ENCODE measurements at places on chromosomes 3 and 15. TPM values are rescaled to one million over a fixed set of nuclear protein-coding genes. Genes with fewer than 3 reads are reported as not detected.
A peak's percentile ranks its signal among the peaks of the same experiment; 100 is the strongest.

Gene ITGB5
- polyA plus RNA-seq: 21.0 TPM

DNA sequence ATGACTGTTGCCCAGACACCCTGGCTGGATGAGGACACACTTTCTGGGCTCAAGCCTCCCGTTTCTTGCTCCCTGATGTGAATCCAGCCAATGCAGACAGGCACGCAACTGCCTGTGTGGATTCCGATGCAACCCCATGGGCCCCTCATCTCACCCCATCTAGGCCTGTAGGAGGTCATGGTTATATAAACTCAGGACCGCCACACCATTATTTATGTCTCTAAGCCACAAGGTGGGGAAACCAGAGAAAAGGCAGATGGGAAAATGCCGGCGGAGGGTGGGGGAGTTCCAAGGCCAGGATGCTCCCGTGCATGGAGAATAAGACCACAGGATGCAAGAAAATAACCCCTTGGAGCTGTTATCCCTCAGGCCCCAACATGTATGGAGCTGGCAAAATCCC lies 2.0 kb downstream of the MESP1 start:
- no peak for DNase-seq

DNA sequence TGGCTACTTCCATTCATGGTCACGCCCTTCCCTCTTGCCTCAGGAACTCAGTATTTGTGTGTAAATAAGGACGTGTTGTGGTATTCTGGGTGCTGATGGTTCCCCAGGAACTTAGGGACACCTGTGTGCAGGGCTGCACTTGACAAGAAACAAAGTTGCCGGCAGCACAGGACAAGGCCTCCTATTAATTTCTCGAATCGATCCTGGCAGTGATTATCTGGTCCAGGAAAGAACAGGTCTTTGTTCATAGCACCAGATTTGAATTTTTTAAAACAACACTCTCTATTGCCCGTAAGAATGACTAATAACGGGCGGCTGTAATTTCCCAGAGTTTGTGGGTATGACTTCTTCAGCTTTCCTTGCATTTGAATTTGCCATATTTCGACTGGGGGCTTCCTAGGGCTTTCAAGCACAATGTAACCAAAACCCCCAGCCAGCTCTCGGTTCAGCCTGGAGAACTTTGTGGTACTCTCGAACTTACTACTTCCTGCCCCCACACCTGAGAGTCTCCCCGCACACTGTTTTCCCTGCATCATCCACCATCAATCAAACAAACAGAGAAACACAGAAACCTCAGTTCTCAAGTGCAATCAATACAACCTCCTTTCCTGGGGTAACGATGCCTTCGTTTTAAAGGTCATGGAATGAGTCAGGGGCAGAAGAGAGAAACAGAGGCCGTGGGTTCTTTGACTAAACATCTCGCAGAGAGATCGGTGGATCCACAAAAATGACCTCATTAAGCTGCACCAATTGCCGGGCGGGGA lies 241.7 kb upstream of the ICE2 start:
- no peak for DNase-seq

Gene QTRT2
- polyA plus RNA-seq: 5.3 TPM

- no peak for DNase-seq
Observed at GRCh38 chr3:18723206-18723810, 298.2 kb upstream of the SATB1 start.

DNA sequence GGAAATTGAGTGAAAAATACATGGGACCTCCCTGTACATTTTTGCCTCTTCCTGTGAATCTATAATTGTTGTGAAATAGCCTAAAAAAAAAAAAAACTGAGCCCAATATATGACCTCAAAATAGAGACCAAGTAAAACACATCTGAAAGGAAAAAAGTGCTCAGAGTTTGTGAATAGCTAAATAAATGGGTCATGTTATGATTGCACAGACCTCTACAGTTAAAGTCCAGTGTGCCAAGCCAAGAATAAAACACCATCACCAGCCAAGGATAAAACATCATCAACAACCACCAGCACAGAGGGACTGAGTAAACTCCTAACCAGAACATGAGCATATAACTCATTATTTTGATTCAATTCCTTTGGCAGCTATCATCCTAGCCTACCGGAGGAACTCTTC lies 115.6 kb upstream of the AGTR1 start:
- no peak for DNase-seq

Gene DUOXA2
- 0.98 TPM for polyA plus RNA-seq

GRCh38 chr15:100951965-100952364 lies 32.8 kb downstream of the LRRK1 start:
- no peak for DNase-seq

DNA sequence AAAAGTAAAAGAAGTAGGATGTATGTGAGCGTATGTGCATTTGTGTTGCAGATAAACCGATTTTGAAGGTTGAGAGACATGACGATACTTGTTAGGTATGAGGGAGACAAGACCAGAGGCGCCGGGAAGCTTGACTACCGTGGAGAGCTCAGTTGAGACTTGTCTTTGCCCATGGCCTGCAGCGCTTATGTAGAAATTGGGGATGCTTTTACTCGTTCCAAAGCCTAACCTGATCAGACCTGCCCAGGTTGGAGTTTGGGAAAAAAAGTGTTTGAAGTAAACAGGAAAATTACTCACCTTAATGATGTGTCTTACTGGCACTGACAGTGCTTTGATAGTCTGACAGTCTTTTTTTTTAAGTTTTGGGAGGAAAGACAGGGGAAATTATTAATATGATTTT lies 202.8 kb downstream of the TP63 start:
- no peak for DNase-seq

- DNase-seq: peak; percentile 78
Observed at GRCh38 chr3:143529018-143529478, 319.2 kb downstream of the SLC9A9 start.

Gene PLXND1
- polyA plus RNA-seq: 168 TPM

Gene PP2D1
- polyA plus RNA-seq: not detected

Gene PLS1
- 9.3 TPM for polyA plus RNA-seq

DNA sequence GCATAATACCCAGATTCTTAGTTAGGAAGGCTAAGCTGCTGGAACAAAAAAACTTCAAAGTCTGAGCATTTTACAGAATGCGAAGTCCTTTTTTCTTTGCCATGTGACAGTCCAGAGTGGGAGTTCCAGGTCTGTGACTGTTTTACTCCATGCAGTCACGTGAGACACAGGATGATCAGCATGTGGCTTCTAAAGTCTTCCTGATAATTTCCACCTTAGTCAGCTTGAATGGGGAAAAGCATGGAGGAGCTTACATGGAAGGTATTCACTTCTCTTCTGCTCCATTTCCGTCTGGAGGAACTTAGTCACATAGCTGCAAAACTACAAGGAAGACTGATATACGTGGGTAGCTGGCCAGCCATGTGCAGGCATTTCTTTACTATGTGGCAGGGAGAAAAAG lies 1.7 kb downstream of the SNTN start:
- DNase-seq: no peak

DNA sequence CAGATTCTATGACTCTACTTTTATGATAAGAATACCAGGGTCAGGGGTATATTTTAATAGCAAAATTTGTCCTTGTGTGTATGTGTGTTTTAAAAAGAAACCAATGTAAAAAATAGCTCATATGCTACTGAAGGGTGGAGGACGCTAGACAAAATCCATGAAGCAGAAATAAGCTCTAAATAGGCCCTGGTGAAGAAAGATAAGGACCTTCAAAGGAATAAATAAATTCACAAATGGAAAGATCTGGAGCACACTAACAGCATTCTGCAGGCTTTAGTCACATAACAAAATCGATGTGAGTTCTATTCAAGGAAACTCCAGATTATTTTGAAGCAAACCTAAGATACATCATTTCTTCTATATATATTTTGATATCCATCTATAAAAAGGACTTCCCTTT lies 27.2 kb upstream of the ATP11B start:
- no peak for DNase-seq

Gene PRSS50
- 0.08 TPM for polyA plus RNA-seq

DNA sequence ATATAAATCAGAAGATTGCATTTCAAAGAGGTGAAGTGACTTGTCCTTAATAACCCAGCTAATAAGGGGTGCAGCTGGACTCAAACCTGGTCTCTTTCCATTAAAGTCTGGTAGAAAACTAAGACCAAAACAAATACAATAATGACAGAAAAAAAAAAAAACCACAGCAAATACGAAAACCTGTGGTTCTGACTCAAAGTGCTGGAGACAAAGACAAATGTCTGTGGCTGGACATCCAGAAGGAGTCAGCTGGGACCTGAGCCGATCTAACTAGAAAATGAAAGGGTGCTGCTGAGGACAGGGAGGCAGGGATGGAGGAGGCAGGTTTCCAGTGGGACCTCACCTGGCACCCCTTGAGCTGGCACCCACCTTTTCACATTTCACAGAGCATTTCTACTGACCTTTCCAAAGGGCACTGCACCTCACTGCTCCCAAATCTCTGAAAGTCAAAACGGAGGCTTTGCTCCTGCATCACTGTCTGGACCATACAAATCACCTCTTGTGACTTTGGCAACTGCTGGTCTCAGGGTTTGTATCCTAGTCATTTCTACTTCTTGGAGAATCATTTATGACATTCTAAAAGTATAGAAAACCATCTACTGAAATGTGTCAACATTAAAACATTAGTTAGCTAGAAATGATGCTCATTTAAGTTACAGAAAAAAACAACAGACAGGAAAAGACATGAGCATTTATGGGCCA lies 61.7 kb downstream of the CCNL1 start:
- no peak for DNase-seq

DNA sequence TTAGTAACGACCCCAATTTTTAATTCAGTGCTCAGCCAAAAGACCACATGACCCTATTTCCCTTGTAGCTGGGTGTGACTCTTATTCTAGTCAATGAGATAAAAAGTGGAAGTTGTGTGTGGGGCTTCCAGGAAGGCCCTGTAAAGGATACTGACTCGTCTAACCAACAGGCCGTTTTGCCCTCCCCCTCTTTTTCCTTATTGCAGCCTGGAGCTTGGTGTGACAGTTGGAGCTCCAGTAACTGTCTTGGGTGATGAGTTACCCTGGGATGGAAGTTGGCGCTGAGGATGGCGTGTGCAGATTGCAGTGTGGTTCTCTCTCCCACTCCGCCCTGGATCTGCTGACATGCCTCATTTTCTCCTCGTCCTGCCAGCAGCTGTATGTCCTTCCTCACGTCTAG lies 209.3 kb upstream of the PROK2 start:
- DNase-seq: no peak

DNA sequence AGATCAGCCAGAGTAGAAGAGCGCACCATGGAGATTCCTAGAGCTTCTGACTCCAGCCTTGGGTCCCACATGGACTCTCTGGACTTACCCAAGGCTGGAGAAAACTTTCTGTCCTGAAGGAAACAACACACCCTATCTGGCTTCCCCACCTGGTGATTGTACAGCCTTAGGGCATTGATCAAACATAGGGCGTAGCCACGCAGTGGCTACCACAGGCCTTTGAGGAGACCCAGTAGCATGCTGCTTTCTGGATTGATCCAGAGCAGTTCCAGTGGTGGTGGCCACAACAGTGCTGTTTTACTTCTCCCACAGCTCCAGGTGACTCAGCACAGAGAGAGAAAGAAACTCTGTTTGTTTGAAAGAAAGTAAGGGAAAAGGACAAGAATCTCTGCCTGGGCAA lies 23.5 kb downstream of the PYDC2 start:
- DNase-seq: no peak

Gene CLRN1
- not detected for polyA plus RNA-seq

Gene ARNT2
- 2.0 TPM for polyA plus RNA-seq

Gene TGM4
- polyA plus RNA-seq: 0.01 TPM

DNA sequence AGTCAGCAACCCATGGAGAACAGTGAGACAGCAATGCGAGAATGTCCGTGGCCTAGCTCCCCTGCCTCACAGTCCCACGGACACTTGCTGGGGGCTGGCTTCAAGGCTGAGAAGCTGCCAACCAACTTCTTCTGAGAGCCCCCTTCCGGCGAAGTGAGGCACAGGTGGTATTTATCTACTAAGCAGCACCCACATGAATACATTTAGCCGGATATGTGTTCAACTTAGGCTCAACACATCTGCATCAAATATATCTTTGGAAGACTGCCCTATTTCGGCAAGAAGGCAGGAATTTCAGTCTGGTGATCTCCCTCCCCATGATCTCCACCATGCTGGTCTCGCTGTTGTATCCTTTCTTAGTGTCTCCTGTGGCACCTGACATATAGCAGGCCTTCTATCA lies 340.9 kb upstream of the NR2E3 start:
- no peak for DNase-seq

GRCh38 chr3:81920816-81921215 lies 159.4 kb upstream of the GBE1 start:
- peak; percentile 56 for DNase-seq
